ENCODE measurements at places on chromosomes 16 and 17.
A peak's percentile ranks its signal among the peaks of the same experiment; 100 is the strongest.

- peak; percentile 86 for DNase-seq
These were observed 42.6 kb downstream of the KLHDC4 start for GRCh38 chr16:87723226-87723623.

DNA sequence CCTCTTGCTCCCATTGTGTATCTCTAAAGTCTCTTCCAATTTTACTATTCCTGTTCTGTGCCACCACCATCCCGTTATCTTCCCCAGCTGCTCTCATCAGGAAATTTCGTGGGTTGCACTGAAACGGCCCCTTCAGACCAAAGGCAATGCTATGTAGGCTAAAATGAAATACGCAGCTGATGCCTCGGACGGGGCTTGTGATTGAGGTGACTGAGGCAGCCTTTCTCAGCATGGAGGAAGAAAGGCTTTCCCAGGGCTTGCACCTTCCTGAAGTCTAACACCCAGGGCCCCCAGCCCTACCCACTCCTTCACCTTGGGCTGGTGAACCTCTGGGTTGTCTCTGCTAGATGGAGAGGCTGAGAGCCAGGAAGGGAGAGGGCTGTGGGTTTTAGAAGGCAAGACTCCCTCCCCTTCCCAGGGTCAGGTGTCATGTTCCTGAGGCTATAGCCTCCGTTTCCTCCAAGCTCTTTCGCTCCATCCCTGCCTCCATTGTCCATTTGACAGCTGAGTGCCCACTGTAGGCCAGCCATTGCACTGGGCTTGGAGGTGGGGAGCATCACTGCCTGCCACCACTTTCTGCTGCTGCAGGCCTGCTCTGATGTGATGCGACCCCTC is 7.8 kb downstream of the CCDC200 start:
- DNase-seq, result no peak

DNA sequence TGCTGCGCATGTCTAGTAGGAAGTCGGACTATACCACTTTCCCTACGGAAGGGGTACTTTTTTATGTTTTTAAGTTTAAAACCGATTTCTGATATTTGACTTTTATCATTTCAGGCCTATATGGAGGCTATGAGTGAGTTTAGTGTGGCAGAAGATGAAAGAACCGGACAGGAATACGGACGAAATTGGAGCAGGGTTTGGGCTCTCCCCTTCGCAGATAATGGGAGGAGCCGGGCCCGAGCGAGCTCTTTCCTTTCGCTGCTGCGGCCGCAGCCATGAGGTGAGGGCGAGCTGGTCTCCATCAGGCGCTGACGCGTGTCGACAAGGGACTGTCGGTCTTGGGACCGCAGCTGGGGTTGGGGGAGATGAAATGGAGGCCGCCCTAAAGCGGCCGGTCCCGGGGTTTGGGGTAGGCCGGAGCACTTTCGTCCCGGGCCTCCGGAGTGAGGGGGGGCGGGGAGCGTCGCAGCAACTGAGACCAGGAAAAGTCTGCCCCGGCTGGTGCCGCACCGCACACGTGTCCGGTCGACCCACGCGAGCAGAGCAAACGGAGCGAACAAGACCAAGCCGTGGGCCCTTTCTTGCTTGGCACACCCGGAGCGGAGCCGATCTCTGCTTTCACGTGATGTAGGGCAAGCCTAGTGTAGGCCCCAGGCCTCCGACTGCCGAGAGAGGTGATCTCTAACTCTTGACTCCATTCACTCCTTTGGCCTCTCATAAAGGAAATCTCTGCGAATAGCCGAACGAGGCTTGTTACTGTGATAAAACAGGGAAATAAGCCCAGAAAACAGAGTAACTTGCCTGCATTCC is at the start of gene RPL19:
TSS of gene RPL19 (plus strand) at position 214 of the 810 bp plus-strand sequence. CDS start at position 276, 62 bp downstream.
- DNase-seq, result peak; percentile 86

GRCh38 chr16:3974751-3975150 is 94.2 kb upstream of the CREBBP start:
- no peak for DNase-seq

Measured in frontal cortex (tissue), 4 donors.